GDM1 (cell line): ENCODE measurements at places on chromosomes 16 and 17.

- no peak for DNase-seq
These were observed 128.2 kb downstream of the USP22 start for GRCh38 chr17:20914658-20915057.

DNA sequence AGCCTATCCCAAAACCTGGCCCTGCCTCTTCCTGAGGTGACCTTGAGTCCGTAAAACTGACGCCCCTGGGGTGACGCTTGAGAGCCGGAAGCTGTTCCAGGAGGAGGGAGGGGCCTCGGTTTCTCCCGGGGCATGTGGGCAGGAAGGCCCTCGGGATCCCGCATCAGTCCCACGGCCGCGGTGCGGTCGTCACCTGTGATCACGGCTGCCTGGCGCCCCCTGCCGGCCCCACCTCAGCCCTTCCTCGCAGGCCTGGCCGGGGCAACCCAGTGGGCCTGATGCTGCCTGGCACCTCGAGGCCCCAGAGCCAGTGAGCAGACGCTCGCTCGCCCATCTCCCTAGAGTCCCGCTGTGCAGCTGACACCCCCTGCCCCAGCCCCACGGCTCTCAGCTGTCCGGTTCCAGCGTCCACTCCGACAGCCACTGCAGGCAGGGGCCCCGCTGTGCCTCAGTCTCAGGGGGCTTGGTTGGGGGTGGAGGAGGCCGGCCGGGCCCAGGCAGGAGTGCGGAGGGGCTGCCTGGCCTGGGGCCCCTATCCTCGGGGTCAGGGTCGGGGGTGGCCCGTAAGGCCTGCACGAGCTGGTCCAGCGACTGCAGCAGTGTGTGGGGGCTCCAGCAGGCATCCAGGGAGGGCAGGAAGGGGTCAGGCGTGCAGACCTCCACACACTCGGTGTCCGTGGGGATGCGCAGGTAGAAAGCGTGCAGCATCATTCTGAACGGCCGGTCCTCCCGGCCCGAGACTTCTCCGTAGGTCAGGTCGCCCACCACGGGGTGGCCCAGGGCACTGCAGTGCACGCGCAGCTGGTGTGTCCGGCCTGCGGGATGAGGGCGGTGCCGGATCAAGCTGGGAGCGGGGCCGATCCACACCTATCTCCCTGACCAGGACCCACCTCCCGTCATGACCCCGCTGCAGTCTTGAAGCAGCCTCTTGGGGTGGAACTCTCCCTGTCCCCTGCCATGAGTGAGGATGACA, 2.3 kb downstream of the RPUSD1 start:
- peak; percentile 6 for DNase-seq

- DNase-seq = no peak
These were observed 28.6 kb downstream of the CD300LG start for GRCh38 chr17:43875476-43876147.

- no peak for DNase-seq
These were observed 17.6 kb downstream of the CDK5R1 start for GRCh38 chr17:32504166-32504990.

DNA sequence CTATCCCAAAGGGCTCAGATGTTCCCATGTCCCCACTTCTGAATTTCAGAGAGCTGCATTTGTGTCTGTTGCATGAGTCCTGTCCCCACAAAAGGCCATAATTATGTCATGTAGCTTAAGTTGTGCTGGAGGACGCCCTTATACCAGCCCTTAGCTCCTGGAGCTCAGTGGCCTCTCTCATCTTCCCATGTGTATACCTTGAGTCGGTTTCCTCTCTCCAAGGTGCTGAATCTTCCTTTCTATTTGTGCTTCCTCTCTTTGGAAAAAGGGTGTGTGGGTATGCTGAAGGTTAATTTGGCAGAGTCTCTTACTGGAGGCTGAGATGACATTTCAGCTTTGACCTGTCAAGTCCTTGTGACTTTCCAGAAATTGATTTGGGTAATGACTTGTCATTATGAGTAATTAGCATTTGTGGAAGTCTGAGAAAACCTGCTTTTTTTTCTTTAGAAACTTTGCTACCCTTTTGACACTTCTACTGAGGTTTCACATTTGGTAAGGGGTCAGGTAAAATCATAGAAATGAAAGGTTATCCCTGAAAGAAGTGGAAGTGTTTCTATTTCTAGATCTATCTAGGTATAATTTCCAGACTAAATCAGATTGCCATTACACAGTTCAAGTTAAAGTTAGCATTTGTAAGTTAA, 185.4 kb downstream of the ABCC12 start:
- DNase-seq = no peak

DNA sequence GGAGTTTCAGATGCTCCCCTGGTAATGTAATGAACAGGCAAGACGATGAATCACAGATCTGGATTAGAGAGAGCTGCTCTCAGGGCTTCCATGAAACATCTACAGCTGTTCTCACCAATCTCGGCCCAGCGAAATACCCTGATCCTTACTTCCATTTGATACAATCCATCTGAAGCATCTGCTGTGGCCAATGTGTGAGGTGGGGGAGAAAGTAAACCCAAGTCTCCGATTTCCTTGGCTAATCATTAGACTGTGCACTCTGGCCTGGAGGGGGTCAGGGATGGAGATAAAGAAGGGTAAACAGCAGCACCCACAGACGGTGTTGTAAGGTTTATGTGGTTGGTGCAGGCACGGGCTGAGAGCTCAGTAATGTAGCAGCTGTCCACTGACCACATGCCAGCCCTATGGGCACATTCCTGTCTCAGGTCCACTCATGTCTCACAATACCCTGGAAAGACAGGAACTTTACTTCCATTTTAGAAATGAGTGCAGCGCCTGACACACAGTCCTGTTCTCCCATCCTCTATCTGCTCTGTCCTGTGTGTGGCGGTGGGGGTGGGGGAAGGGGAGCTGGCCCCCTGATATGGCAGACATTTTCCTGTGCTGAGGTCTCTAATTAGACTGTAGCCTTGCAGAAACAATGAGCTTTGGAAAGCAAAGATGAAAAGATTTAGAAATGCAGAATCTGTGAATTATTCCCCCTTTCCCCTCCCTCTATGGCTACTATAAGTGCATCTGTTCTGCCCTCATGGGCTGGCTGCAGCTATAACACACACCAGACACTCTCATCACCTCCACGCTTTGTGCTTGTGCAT, 48.3 kb upstream of the ERN1 start:
- DNase-seq = no peak

DNA sequence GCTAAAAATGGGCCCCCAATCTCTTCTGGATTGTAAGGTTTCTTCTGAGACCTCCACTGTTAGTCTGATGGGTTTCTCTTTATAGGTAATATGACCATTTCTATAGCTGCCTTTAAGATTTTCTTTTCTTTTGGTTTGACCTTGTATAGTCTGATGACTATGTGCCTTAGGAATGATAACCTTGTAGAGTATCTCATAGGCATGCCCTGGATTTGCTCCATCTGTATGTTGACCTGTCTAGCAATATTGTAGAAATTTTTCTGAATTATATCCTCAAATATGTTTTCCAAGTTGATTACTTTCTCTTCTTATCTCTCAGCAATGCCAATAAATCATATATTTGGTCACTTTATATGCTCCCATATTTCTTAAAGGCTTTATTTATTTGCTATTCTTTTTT, 1403.8 kb upstream of the GOT2 start:
- DNase-seq = no peak

DNA sequence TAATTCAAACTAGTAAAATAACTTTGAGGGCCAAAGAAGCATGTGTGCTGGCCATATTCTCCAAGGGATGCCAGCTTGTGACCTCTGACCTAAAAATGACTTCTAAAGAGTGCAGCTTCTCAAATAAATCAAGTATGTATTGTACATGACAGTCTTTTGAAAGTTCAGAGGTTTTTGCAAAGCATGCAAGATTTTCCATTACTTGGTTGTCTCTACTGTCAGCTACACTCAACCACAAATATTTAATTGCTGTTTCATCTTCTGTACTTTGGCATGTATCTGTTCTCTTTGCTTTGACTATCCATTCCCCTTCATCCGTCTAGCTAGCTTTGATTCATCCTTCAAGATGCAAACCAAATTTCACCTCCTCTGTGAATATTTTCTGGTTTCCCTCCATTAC, 121.9 kb upstream of the HS3ST2 start:
- no peak for DNase-seq

DNA sequence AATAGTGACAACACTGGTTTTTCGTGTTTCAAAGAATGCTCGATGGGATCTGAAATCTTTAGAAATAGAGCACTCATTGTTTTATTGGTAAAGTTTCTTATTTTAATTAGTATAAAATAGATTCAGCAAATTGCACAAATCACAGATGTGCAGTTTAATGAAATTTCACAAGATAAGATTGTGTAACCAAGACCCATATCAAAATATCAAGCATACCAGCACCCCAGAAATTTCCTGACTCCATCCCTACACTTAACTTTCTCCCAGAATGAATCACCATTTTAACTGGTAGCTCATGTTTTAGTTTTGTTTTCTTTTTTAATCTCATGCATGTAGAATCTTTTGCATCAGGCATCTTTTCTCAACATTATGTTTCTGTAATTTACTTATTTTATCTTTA, 185.9 kb downstream of the KCNJ2 start:
- DNase-seq = no peak

GRCh38 chr17:19346351-19347255, 15.9 kb downstream of the B9D1 start:
- no peak for DNase-seq

- no peak for DNase-seq
These were observed 7.8 kb upstream of the BIRC5 start for GRCh38 chr17:78206298-78206697.

DNA sequence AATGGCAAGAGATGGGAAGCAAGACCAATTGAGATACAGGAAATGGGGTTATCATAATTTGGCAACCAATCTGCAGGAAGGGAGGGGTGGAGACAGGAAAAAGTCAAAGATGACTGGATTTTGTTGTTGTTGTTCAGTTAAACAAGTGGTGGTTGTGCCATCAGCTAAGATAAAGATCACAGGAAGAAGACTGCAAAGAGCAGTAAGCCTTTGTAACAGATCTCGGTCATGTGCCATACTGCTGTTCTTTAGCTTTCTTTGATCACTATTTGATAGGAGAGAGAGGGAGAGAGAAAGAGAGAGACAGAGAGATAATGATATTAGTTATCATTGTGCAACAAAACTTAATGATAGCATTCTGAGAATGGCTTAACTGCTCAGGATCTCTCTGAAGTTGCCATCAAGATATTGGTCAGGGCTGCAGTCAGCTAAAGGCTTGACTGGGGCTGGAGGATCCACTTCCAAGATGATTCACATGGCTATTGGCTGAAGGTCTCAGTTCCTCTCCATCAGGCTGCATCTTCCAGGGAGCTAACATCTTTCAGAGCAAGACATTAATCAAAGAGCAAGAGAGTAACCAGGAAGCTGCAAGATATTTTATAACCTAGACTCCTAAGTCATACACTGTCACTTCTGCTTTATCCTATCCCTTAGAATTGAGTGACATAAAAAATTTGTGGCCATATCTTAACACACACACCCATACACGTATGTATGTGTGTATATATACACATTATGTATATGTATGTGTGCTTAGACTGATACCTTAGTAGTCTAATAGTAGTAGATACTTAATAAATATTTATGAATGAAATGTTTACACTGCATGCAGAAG, 405.0 kb downstream of the SHISA9 start:
- DNase-seq = peak; percentile 29

GRCh38 chr17:14452856-14453255, 152.0 kb downstream of the HS3ST3B1 start:
- DNase-seq = no peak

GRCh38 chr17:17412326-17412725, 64.5 kb upstream of the MED9 start:
- DNase-seq = no peak

- no peak for DNase-seq
These were observed 80.3 kb upstream of the PSMD7 start for GRCh38 chr16:74216319-74216718.

DNA sequence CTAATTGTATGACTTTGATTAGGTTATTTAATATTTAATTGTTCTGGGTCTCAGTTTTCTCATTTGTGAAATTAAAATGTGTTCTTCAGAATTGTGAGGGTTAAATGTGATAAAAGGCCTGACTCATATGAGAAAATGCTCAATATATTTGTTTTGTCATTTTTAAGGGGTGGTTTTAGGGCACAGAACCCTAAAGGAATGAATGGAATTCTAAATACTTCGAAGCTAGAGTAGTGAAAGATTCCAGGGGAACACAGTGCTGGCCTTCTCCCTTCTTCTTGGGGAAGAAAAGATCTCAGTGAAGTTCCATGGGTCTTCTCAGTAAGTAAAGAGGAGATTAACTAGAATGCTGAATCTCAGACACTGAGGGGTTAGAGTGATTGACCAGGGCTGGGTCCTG, 3.9 kb upstream of the SMPD3 start:
- DNase-seq = no peak

DNA sequence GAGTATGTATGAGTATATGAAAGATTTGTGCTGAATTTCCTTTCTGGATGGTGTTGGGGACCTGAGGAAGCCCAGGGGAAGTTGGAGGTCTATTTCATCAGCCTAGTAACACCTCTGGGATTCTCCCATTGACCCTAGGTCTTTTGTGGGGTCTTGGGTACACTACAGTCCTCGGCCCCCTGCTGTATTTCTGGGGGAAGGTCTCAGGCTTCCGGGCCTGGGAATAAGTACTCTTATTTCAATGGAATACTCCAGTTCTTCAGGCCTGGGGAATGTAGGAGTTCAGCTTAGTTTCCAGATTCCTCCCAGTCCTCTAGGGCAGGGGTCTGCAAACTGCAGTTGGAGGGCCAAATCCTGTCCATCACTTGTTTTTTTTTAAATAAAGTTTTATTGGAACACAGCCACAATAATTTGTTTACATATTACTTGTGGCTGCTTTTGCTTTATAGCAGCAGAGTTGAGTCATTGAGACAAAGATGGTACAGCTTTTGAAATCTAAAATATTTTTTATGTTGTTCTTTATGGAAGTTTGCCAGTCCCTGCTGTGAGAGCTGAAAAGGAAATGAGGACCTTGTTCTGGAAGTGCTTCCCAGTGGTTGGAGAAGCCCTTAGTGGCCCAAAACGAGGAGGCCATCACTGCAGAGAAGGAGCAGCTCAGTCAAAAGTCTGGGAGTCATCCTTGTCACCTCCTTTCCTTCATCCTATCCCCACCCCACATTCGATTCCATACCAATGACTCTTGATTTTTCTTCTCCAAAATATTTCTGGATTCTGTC, 142.5 kb upstream of the HS3ST2 start:
- DNase-seq = no peak

DNA sequence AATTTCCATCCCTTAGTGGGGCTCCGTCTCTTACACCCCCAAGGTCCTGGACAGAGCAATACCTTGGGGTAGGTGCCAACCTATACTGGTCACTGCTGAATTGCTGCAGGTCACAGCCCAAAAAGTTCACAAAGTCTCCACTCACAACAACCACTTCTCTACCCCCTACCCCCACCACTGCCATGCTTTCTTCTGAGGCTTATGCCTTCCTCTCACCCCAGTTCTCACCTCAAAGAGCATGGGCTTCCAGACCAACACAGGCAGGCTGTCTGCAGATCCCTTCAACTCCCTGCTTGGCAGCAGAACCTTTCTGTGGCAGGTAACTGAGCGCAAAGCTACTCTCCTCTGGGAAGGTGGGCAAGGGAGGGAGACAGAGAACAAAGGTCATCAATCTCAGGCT, 35.5 kb downstream of the C16orf78 start:
- no peak for DNase-seq

DNA sequence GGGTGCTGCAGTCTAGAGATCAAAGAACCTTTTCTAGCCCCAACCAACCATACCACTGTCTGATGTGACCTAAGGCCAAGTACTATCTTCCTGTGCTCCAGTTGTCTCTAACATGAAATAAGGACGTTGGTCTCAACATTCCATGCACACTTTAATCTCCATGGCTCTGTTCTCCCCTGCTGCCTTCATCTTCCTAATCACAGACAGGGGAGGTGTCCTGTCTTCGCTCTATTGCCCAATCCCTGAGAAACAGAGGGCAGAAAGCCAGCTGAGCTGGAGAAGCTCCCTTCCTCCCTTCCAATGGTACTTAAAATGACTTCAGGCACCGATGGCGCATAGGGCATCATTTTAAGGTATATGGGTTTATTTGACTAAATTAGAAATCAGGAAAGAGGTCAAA, 148.9 kb upstream of the GNAO1 start:
- no peak for DNase-seq
